ENCODE measurements at places on chromosomes 4 and X.

GRCh38 chrX:77433001-77433400 lies 14.2 kb upstream of the FGF16 start:
- no peak for DNase-seq

DNA sequence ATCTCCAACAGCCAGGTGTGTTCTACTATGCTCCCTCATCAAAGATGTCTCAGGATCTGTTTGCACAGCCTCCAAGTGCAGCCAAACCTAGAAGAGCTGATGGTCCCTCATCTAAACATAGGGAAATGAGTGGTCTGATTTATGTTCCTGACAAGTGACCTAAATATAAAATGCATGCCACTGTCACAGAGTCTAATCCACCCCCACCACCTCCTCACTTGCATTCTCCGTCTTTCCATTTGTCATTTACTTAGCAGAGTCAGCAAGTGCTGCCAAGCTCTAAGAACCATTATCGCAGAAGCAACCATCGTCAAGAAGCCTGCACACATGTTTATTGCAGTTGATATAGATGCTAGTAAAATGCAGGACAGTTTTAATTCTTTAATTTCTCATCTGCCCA lies 33.1 kb upstream of the VCX3A start:
- no peak for DNase-seq

DNA sequence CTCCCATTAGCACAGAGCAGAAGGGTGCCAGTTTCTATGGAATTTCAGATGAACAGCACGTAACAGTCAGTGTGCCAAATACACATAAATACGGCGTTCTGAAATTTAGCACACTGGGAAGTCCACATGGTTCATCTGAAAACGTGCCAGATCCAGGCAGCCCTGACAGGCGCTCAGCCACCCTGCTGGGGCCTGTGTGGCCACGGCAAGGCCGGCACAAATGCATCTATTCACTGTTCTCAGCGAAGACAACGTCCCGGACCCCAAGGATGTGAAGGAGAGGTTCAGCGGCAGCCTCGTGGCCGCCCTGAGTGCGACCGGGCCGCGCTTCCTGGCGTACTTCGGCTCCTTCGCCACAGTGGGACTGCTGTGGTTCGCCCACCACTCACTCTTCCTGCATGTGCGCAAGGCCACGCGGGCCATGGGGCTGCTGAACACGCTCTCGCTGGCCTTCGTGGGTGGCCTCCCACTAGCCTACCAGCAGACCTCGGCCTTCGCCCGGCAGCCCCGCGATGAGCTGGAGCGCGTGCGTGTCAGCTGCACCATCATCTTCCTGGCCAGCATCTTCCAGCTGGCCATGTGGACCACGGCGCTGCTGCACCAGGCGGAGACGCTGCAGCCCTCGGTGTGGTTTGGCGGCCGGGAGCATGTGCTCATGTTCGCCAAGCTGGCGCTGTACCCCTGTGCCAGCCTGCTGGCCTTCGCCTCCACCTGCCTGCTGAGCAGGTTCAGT lies 15.6 kb downstream of the DGKQ start:
- DNase-seq: no peak

GRCh38 chrX:2135421-2135820 lies 365.4 kb downstream of the DHRSX start:
- no peak for DNase-seq

DNA sequence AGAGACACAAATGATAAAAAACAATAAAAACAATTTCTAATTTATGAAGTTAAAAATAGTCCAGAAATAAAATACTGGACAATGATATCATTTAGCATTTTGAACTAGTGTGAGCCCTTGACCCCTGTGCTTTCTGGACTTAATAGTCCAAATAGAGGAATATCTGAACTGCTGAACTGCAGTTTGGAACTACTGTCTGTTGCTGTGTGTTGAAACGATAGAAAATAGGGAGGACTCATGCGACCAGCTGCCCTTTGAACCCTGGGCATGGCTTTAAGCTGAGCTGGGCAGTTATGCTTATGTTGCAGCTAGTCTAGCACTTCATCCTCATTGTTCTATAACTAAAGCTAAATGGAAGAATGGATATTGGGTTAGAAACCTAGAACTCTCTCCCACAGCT lies 99.5 kb downstream of the FMR1NB start:
- DNase-seq: no peak

- no peak for DNase-seq
These were observed 342.8 kb upstream of the BOD1L1 start for GRCh38 chr4:13970349-13970748.

Data from foreskin melanocyte (primary cell).